NCI-H1048 (cell line): ENCODE measurements at places on chromosomes 7 and 10.

DNA sequence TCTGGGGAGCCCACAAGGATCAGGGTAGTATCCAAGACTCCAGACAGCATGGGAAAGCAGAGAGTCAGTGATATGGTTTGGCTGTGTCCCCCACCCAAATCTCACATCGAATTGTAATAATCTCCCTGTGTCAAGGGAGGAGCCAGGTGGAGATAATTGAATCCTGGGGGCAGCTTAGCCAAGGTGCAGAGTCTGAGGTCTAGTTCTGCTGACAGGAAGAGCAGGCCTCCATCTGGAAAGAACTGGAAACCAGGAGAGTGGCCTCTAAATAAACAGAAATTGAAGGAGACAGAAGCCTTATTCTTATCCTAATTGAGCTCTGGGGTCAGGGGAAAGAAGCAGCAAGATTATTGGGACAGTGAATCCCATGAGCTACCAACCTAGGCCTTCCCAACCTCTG is 146.7 kb upstream of the NRP1 start:
- no peak for DNase-seq

GRCh38 chr7:95684037-95684436 is 87.7 kb upstream of the PDK4 start:
- DNase-seq, result no peak

DNA sequence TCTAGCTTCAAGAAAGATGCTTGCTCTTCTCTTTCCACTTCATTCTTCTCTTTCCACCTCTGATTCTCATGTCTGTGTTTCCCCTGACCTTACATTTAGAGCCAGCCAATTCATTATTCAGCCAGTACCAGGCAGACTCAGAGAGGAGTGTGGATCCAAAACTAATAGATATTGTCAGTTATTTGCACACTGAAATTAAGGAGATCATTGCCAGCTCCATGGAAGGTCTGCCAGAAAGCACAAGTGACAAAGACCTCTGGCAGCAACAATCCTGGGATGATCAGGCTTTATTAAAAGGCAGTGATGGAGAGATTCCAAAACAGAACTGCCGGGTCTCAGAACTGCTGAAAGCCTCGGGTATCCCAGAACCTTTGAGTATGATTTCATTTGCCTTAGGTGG is 749.4 kb downstream of the XPNPEP1 start:
- no peak for DNase-seq

DNA sequence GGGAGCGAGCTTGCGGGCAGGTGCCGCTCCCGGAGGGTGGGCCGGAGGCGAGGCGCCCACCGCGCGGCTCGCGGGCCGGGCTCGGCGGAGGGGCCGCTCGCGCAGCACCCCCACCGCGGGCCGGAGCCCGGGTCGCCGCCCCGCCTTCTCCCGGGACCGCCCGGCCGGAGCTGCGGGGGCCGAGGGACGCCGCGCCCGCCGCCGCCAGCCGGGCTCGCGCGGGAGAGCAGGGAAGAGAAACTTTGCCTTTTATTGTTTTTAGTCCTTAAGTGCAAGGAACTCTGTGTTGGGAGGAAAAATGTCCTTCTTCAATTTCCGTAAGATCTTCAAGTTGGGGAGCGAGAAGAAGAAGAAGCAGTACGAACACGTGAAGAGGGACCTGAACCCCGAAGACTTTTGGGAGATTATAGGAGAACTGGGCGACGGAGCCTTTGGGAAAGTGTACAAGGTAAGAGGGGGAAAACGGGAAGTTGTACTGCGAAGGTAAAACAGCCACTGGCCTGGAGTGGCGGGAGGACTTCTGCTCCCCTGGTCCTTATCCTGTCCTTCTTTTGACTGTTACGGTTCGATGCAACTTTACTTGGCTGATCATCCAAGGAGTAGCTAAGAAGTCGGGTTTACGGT is 620 bp downstream of the SLK start:
- DNase-seq, result no peak

- no peak for DNase-seq
These were observed 356.8 kb downstream of the GLRX3 start for GRCh38 chr10:130493021-130493420.
